ENCODE measurements at places on chromosomes 1 and 21. TPM values are rescaled to one million over a fixed set of nuclear protein-coding genes. Genes with fewer than 3 reads are reported as not detected.

GRCh38 chr1:165856021-165856420 lies 28.6 kb downstream of the UCK2 start:
- DNase-seq, result no peak

DNA sequence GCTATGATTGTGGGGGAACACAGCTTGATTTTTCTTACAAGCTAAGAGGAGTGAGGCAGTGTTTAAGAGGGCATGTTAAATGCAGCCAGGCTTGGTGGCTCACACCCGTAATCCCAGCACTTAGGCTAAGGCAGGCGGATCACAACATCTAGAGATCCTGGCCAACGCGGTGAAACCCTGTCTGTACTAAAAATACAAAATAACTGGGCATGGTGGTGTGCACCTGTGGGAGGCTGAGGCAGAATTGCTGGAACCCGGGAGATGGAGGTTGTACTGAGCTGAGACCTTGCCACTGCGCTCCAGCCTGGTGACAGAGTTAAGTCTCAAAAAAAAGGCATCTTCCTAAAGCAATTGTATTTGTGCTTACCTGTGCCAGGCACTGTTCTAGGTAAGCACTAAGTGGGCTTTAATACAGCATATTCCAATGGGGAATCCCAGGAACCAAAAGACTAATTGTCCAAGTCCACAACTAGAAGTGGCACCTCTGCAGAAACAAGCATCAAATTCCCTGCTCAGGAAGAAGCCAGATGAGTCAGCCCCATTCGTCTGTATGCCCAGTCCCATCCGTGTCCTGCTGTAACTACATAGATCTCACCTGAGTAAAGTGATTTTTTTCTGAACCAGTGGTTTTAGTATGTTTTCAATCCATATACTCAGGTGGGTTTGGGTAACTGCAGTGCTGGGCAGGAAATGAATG lies 4.6 kb downstream of the RCC1 start:
- DNase-seq, result peak; percentile 21

DNA sequence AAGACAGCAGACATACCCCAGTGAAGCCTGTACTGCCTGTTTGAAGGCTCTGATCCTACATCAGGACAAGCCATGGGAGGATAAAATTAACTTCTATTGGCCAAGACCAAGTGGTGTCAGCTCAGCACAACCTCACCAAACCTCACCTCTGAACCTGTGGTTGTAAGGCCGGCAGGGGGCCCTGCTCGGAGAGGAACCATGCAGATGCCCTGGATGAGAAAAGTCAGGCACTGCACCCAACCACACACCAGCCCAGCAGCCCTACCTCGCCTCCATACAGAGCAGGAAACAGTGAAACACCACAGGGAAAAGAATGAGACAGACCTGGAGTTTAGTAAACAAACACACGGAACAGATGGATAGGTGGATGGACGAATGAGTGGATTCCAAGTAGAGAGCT lies 70.0 kb upstream of the PAX7 start:
- DNase-seq, result no peak

Gene DCST1
- not detected for polyA plus RNA-seq

DNA sequence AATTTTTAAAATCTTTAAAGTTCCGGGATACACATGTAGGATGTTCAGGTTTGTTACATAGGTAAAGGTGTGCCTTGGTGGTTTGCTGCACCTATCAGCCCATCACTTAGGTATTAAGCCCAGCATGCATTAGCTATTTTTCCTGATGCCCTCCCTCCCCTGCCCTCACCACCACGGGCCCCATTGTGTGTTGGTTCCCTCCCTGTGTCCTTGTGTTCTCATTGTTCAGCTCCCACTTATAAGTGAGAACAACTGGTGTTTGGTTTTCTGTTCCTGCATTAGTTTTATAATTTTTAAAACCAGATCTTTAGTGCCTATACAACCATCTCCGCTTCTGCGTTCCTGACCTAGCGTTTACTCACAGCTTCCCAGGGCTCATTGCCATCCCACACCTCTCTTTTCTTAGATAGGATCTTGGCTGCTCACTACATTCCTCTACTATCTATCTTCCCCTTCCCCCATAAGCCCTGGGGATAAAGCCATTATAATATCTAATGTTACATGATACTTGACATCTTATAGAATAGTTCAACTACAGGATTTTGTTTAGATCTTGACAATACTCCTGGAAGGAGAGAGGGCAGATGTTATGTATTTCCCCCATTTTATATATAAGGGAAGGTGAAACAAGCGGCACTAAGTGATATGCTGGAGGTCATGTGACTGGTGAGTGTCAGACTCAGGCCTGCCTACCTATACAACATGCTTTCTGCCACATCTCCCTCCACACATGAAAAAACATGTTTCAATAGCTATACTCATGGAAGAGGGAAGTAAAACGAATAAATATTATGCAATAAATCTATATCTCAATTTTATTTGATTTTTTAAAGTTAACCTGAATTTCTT lies 52.3 kb upstream of the DNAJC6 start:
- DNase-seq, result no peak

- no peak for DNase-seq
Observed at GRCh38 chr1:111631502-111631901, 11.9 kb downstream of the RAP1A start.
